Panc1 (cell line): ENCODE measurements at places on chromosomes 13 and 19.

DNA sequence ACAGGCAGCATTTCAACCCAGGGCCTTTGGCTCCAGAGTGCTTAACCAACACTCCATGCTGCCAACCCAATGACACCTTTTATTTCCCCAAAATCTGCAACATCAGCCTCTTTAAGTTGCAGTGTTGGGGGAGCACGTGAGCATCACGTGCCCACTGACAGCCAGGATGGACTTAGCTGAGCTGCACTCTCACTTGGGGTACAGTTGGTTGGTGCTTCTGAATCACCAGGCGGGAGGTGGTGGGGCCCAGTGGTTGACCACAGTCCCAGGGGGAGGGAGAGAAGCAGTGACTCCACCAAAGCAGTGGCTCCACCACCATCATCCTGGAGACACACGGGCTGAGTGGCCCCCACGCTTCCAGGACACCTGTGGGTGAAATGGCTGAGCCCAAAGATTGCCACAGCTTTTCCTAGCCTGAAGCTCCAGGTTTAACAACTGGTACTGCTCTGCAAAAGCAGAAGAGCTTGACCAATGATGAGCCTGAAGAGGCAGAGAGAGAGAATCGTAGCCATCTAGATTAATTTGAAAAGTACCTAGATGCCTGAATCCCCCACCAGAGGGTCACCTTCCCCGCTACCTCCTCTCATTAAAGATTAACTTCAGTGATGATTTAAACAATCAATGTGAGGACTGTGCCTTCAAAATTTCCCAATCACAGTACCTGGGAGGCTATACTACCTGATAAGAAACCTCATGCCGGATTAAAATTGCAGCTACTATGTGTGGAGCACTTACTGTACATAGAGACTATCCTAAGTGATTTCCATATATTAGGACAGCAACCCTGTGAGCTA is 193.8 kb downstream of the FOXO1 start:
- DNase-seq: no peak

GRCh38 chr13:102220681-102221228 is 181.1 kb downstream of the FGF14 start:
- DNase-seq: no peak

GRCh38 chr13:65744836-65745235 is 1485.3 kb downstream of the PCDH9 start:
- no peak for DNase-seq

- DNase-seq: no peak
Measured at GRCh38 chr13:38702669-38703068, 15.8 kb downstream of the FREM2 start.

DNA sequence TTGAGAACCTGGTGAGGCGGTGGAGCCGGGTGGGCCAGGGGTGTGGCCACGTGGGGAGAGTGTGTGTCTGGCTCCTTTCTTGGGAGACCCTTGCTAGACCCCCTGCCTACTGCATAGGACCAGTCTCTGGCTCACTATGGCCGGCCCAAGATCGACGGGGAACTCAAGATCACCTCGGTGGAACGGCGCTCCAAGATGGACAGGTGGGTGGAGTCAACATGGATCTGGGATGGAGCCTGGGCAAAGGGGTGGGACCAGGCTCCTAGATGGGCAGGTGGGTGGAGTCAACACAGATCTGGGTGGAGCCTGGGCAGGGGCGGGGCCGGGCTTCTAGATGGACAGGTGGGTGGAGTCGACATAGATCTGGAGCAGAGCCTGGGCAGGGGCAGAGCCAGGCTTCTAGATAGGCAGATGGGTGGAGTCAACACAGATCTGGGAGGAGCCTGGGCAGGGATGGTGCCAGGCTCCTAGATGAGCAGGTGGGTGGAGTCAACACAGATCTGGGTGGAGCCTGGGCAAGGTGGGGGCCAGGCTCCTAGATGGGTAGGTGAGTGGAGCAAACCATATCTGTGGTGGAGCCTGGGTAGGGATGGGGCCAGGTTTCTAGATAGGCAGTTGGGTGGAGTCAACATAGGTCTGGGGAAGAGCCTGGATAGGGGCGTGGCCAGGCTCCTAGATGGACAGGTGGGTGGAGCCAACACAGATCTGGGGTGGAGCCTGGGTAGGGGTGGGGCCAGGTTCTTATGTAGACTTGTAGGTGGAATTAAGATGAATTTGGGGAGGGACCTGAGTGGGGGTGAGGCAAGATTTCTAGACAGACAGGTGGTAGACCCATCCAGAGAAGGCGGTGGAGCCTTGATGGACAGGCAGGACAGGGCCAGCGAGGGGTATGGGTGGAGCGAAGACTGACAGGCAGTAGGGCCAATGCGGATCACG is 56.5 kb downstream of the VAV1 start:
- DNase-seq: no peak

- no peak for DNase-seq
Measured at GRCh38 chr19:932648-933552, 7.1 kb downstream of the ARID3A start.

DNA sequence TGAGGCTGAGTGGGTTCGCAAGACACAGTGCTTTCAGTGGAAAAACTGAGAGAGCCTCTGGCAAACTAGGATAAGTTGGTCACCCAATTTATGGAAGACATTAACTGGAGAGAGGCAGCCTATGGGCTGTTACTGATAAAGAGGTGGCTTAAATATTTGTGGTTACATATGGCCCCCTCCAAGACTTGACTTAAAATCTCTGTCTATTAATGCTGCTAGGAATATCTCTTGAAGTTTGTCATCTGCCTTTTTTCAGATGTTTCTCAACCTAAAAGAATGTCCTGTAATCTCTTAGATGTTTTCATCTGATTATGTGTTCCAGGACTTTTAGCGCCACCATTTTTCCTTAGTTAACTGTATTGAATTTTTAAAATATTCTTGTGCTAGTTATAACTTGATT is 54.6 kb downstream of the NAA16 start:
- no peak for DNase-seq

GRCh38 chr19:2616741-2617392 is 85.6 kb downstream of the GNG7 start:
- DNase-seq: no peak

DNA sequence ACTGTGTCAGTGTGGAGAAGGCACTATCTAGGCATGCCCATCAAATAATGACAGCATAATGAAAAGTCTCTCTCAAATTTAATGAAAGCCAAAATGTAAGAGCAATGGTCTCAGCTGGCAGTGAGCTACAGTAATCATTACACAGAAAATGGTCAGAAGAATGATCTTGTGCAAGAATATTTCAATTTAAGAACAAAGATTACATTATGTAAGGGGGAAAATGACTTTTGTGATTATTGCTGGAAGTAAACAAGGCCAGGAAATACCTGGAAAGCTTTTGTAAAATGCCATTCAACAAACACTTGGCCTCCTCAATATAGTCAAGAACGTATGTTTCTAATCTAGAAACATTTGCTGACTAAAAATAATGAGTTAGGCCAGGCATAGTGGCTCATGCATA is 89.1 kb downstream of the CAB39L start:
- DNase-seq: no peak

- DNase-seq: no peak
Measured at GRCh38 chr13:61833228-61833627, 417.6 kb upstream of the PCDH20 start.

- DNase-seq: no peak
Measured at GRCh38 chr13:48296528-48296927, 7.0 kb upstream of the RB1 start.
